Smooth muscle cell of the pulmonary artery (primary cell): ENCODE measurements at places on chromosomes 4 and X. TPM values are rescaled to one million over a fixed set of nuclear protein-coding genes. Genes with fewer than 3 reads are reported as not detected.

Gene RFC1
- total RNA-seq = 47.9 and 52.4 TPM in 2 replicates

Gene SMIM43
- total RNA-seq = 0.26 and 0.76 TPM in 2 replicates

Gene DOK7
- 0.07 and 0.20 TPM in 2 replicates for total RNA-seq

Gene GPC3
- total RNA-seq = 0.56 and 19.5 TPM in 2 replicates

Gene IL15
- total RNA-seq = 2.7 and 7.6 TPM in 2 replicates

Gene CENPVL2
- not detected in 2 replicates for total RNA-seq

Gene PCSK1N
- total RNA-seq = 0.46 and 10.7 TPM in 2 replicates

Gene GAGE12E
- total RNA-seq = not detected in 2 replicates

Gene SH3TC1
- total RNA-seq = 5.4 and 24.9 TPM in 2 replicates

Gene MAB21L2
- total RNA-seq = 4.6 and 54.3 TPM in 2 replicates

Gene TRMT10A
- total RNA-seq = 5.8 and 7.4 TPM in 2 replicates

Gene SLC25A53
- total RNA-seq = 12.6 and 16.4 TPM in 2 replicates

Gene ARHGAP36
- total RNA-seq = not detected in 2 replicates

Gene MAGEE2
- not detected in 2 replicates for total RNA-seq

Gene CXCL11
- not detected in 2 replicates for total RNA-seq

Gene SPANXB1
- total RNA-seq = not detected in 2 replicates

Gene RHOXF2B
- total RNA-seq = not detected in 2 replicates

Gene EVC2
- total RNA-seq = 7.8 and 9.6 TPM in 2 replicates

Gene USP51
- total RNA-seq = 1.3 and 2.3 TPM in 2 replicates

Gene MGST2
- total RNA-seq = 5.2 and 12.1 TPM in 2 replicates

Gene FBXO8
- 26.0 and 46.2 TPM in 2 replicates for total RNA-seq

Gene OPHN1
- 5.9 and 11.9 TPM in 2 replicates for total RNA-seq

Gene CYTL1
- total RNA-seq = 0.36 and 0.72 TPM in 2 replicates

Gene HAUS3
- total RNA-seq = 7.2 and 7.8 TPM in 2 replicates

Gene FRG2
- total RNA-seq = not detected in 2 replicates

Gene NXF3
- total RNA-seq = 0.07 TPM in 1 of 2 replicates, not detected in the other

Gene AKAP4
- not detected in 2 replicates for total RNA-seq

Gene ARX
- not detected in 2 replicates for total RNA-seq

Gene EPHA5
- total RNA-seq = 2.5 and 3.9 TPM in 2 replicates

Gene IQCM
- not detected in 2 replicates for total RNA-seq

Gene CT55
- total RNA-seq = not detected in 2 replicates

Gene STARD8
- 1.6 and 3.1 TPM in 2 replicates for total RNA-seq

Gene TRO
- total RNA-seq = 16.4 and 23.9 TPM in 2 replicates

Gene XAGE1A
- not detected in 2 replicates for total RNA-seq

Gene CT45A3
- not detected in 2 replicates for total RNA-seq

Gene MTNR1A
- not detected in 2 replicates for total RNA-seq

Gene POLN
- 3.9 and 5.1 TPM in 2 replicates for total RNA-seq

Gene PHKA2
- 11.0 and 16.0 TPM in 2 replicates for total RNA-seq

Gene SCRG1
- total RNA-seq = 0.50 and 3.6 TPM in 2 replicates

Gene KCTD8
- total RNA-seq = 0.56 and 0.78 TPM in 2 replicates

Gene PPEF2
- total RNA-seq = 0.03 TPM in 1 of 2 replicates, not detected in the other

Gene DUSP21
- not detected in 2 replicates for total RNA-seq

Gene ARHGAP4
- 0.39 and 1.4 TPM in 2 replicates for total RNA-seq

Gene PAQR3
- total RNA-seq = 19.2 and 20.5 TPM in 2 replicates

Gene POF1B
- not detected in 2 replicates for total RNA-seq

Gene SOX3
- total RNA-seq = not detected in 2 replicates

Gene GPR50
- total RNA-seq = not detected in 2 replicates

Gene OSTC
- total RNA-seq = 174 and 298 TPM in 2 replicates

Gene ARSH
- not detected in 2 replicates for total RNA-seq

Gene RHOXF1
- not detected in 2 replicates for total RNA-seq

Gene ATP2B3
- 0.07 and 0.20 TPM in 2 replicates for total RNA-seq

Gene ZNF711
- 0.23 and 0.33 TPM in 2 replicates for total RNA-seq

Gene SPANXN3
- not detected in 2 replicates for total RNA-seq

Gene ADH1A
- total RNA-seq = not detected in 2 replicates
